GM12865 (cell line): ENCODE measurements at places on chromosomes 6 and 20.

GRCh38 chr20:13105864-13106457, 97.2 kb downstream of the SPTLC3 start:
- peak; percentile 38 for DNase-seq

- DNase-seq: peak; percentile 83
Observed at GRCh38 chr20:47727170-47727880, 58.0 kb downstream of the SULF2 start.

DNA sequence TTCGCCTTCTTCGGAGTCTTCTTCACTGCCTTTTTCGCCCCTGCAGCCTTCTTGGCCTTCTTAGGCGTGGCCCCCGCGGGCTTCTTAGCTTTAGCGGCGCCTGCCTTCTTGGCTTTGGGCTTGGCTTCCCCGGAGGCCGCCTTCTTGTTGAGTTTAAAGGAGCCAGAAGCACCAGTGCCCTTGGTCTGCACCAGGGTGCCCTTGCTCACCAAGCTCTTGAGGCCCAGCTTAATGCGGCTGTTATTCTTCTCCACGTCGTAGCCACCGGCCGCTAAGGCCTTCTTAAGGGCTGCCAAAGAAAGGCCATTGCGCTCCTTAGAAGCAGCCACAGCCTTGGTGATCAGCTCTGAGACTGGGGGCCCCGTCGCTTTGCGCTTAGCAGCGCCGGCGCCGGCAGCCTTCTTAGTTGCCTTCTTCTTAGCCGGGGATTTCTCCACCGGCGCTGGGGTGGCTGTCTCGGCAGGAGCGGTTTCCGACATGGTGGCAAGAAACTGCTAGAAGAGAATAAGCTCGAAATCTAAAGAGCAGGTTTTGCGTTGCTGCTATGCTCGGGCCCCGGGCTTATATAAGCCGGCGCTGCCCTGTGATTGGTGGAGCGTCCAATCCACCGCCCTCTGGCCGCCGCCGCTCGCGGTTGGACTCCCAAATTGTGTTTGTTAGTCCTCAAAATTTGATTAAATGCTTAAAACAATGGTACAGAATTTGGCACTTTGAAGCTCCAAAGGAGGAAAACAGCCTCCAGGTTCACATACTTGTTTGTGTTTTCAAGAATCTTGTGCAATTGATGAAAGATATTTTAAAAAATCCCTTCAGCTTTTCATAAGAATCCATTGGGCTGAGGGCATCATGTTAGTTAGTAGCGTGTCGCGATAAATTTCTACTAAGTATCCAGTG, 44.9 kb downstream of the OR2B2 start:
- peak; percentile 97 for DNase-seq

DNA sequence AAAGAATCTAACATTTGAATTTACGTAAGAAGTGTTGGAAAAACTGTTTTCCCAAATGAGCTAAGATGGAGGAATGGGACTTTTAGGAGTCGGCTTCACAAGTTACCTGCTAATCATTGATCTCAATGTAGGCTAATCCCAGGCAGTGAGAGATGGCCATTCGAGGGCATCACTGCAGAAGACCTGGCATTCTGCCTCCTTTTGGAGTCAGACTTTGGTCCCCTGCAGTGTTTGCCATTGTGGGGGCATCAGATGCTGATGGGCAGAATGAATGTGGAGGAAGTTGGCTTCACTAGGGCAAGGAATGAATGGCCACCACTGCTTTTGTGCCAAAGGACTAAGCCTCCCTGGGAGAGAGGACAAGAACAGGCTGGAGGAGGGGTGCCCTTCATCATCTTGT, 55.7 kb upstream of the NKX2-2 start:
- no peak for DNase-seq

DNA sequence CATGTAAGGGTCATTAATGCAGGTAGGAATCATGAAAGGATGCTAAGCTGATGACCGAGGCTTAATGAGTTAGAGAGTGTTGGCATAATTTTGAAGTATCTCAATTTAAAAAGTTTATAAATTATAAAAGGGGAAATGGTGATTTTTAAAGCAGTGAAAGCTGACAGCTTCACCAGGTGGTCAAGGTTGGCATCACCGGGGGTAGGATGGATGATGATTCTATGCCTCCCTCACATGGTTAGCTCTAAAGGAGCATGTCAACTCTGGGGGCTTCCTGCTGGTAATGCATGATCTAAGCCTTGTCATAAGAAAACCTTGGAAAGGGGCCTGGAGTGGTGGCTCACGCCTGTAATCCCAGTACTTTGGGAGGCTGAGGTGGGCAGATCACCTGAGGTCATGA, 89.2 kb upstream of the MARCKS start:
- no peak for DNase-seq

- DNase-seq: no peak
Observed at GRCh38 chr20:50898475-50898874, 32.8 kb downstream of the ADNP start.

DNA sequence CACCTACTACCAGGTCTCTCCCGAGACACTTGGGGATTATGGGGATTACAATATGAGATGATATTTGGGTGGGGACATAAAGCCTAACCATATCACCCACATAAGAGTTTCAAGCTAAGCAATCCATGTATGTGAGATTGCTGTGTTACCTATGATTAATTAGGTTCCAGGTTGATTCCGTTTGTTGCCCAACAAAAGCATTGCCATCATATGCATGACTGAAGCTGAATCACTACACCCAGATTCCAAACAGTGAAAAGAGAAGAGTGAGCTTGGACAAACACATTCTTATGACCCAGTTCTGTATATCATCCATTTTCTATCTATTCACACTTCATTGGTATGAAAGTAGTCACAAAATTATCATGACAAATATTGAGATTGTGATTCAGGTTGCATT, 952.5 kb upstream of the MAN1A1 start:
- DNase-seq: no peak

DNA sequence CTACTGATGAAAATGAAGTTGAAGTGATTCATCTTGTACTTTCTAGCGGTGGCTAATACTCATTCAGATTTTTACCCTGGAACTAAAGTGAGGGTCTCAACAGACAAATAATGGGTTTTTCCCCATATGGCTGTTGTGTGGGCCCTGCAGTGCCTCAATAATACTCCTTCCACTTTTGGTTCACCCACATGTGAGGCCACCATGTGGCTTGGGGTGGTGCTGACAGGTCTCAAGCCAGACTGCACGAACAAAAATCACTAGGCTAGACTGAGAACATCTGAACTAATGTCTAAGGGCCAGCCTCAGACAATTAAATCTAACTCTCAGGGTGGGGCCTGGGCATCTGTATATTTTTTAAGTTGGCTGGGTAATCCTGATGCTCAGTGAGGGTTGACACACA, 7.9 kb upstream of the COL12A1 start:
- peak; percentile 25 for DNase-seq
